ENCODE measurements at places on chromosomes 13 and 19.

- no peak for DNase-seq
Observed at GRCh38 chr13:85254641-85255040, 544.6 kb downstream of the SLITRK6 start.

DNA sequence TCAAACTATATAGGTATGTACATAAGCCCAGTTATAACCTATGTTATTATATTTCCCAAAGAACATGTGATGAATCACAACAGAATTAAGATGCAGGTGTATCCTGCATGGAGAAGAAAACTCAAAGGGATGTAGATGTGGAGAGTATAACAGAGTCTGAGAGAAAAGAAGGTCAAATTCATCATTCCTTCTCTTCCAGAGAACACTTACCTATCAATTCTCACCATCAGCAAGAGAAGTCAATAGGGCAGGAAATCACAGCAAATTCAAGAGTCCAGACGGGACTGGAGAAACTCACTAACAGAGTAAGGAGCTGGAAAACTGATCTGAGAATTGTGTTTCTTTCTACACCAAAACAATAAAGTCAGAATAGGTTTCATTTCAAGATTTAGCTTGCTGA, 28.4 kb downstream of the DIAPH3 start:
- no peak for DNase-seq

DNA sequence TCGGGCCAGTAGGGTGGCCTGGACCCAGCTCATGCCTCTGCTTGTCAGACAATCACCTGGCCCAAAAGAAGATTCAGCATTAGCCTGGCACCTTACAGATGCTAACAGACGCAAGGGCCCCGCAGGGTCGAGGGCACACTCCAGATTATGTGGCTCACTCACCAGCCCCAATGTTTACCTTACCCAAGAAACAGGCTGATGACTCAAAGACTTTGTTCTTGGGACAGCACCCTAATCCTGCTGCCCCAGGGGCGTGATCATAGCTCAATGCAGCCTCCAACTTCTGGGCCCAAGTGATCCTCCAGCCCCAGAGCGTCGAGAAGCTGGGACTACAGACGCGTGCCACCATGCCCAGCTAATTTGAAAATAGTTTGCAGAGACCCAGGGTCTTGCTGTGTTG, 9.8 kb downstream of the ECSIT start:
- no peak for DNase-seq

DNA sequence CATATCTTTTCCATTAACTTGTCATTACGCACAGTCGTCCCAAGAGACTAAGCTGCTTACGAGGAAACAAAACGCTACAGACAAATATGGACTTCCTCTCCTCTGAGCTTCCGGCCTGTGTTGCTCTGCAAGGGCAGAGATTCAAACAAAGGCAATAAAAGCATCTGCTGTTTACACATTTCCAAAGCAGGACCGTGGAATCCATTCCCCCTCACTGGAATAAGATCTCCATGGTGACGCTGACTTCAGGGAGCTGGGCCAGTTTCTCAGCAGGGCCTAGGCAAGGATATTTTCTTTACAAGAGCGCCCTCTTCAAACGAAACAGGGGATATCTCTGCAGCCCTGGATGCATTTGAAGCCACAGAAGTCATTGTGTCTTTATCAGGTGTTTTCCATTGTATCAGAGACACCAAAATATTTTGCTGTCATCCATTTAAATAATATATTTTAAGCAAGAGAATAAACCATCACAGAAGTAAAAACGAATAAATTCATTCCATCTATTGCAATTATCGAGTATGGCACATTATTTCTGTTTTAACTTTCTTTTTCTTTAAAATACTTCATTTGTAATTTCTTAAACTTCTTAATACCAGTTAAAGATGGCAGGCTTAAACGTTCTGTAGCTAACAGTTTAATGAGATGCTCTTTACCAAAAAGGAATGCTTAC, 177.5 kb downstream of the DCLK1 start:
- DNase-seq: no peak

- no peak for DNase-seq
Observed at GRCh38 chr13:52926971-52927370, 78.5 kb upstream of the PCDH8 start.

DNA sequence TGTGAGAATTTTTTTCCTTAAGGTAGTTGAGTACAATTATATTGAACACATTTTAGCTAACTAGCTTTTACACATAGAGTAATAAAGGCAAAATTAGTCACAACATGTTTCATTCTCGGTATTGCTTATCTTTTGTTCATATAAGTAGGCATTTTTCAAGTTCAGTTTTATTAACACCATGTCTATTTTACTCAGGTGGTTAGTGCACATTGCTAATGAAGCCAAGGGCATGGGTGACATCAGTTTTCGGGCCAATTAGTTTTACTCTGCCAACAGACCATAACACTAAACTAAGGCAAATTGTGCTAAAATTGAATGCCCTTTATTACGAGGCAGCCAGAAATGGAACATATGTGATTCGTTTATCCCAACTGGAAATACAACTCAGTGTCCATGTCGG, 19.6 kb upstream of the PCDH17 start:
- no peak for DNase-seq

GRCh38 chr19:56918682-56919307, 78.3 kb upstream of the PEG3 start:
- no peak for DNase-seq

DNA sequence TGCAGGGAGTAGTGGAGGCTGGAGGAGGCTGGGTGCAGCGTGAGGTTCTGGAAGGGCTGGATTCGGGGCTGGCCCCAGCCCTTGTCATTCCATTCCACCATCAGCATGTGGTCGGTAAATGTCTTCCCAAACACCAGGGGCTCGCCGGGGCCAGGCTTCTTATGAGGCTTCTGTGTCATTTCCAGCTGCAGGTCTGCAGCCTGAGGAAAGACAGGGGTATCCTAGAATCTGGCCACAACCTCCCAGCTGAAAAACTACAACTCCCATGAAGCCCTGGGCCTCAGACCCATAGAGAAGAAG, 4.4 kb downstream of the BCAT2 start:
- DNase-seq: no peak

DNA sequence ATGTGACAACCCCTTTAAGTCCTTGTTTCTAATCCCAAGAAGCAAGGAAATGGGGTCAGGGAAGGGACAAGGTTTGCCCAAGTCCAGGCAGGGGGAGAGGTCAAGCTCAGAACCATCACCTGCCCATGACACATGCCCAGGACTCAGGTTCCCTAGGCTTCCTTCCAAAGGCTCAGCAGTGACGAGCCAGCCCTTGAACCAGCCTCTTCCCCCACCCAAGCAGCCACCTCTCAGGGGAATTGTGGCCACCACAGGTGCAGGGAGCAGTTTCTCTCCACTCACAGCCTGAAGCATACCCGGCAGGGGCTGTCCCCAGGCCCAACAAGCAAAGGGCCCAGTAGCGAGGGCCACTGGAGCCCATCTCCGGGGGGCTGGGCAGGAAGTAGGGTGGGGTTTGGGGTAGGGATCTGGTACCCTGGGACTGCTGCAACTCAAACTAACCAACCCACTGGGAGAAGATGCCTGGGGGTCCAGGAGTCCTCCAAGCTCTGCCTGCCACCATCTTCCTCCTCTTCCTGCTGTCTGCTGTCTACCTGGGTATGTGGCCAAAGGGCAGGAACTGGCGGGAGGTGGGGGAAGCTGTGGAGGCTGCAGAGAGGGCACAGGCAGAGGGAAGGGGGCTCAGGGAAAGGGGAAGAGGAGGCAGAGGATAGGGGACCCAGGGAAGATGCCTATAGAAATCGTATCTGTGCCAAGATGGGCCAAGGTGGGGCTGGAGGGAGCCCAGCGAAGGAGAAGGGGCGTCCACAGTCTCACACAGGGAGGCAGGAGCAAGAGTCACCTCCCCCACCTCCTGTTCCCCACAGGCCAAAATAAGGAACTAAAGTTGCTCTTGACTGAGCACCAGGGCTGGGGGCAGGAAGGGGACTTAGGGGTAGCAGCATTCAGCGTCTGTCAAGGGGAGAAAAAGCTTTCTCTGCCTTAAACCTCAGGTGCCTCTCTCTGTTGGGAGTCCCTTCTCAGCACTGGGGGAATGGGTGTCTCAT, at the start of gene CD79A:
TSS of gene CD79A (plus strand) at position 433 of the 986 bp plus-strand sequence. CDS start at position 459, 26 bp downstream.
- DNase-seq: no peak

Measured in activated naive CD4-positive, alpha-beta T cell (primary cell).